ENCODE measurements at places on chromosomes 5 and 9.
A peak's percentile ranks its signal among the peaks of the same experiment; 100 is the strongest.

GRCh38 chr5:137195483-137195882 is 303.6 kb downstream of the SPOCK1 start:
- no peak for DNase-seq

GRCh38 chr9:136185596-136186366 is 19.1 kb downstream of the LHX3 start:
- no peak for DNase-seq

- no peak for DNase-seq
Measured at GRCh38 chr5:74293182-74293581, 347.3 kb downstream of the ENC1 start.

GRCh38 chr5:1292846-1293415 is 1.9 kb downstream of the TERT start:
- no peak for DNase-seq

- DNase-seq: no peak
Measured at GRCh38 chr9:98801969-98802371, 5.5 kb upstream of the GALNT12 start.

- no peak for DNase-seq
Measured at GRCh38 chr9:34346873-34347799, 17.8 kb downstream of the NUDT2 start.

DNA sequence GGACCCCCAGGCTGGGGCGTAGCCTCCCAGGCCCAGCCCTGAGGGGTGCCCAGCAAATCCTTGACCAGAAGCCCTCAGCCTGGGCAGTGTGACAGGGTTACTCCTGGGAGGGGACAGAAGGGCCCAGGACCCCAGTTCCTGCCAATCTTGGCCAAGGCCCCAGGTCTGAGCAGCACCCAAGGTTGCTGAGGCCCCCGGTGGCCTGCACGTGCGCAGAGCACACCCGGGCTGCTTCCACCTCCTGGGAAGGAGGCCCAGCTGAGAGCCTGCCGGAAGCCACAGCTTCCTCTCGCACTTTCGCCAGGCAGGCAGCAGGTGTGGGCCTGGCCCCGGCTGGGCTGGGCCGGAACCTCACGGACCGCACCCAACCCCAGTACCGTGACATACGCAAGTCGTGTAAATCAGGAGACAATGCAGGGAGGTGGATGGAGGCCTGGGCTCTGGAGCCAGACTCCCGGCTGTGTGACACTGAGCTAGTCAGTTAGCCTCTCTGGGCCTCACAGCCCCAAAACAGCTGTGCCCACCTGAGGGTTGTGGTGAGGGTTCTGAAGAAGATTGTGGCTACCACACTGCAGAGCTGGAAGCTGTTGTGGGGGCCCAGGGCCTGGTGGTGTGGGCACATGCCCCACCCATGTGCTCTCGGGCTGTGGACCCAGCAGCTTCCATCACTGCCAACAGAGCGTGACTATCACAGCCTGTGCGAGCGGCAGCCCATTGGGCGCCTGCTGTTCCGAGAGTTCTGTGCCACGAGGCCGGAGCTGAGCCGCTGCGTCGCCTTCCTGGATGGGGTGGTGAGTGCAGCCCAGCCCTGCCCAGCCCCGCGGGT is 5.1 kb downstream of the GRK6 start:
- peak; percentile 81 for DNase-seq

DNA sequence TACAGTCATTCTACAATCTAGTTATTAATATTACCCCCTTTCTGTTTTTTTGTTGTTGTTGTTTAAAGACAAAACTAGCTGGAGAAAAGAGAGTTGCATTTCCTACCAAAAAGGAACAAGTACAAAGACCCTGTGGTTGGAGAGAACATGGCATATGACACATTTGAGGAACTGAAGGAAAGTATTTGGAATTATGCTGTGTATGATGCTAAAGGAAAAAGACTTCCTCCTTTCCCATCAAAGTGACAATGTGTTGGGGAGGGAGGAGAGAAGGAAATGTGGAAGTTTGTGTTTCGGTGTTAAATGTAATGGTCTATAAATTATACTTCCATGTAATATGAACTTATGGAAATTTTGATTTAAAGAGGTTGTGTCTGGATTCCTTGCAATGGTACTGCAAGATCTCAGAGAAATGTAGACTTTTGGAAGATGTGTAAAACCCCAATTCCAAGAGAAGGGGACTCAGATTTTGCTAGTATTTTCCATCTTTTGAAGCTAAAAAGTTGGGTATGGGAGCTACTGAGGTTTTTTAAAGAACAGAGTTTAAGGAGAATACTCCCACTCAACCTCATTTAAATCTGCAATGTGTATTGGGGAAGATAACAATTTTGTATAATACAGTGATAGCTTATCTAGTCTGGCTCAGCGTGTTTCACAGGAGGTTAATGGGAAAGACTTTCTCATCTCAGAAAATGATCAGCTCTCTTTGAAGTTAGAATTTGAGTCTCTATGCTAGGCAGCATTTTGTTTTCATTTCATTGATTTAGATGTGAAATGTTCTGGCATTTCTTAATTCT is 15.4 kb upstream of the TNFSF8 start:
- no peak for DNase-seq

Measured in CD4-positive, alpha-beta T cell treated with Interferon alpha-2 for 1 hour (primary cell).